ENCODE measurements at places on chromosomes 7 and 10.

- no peak for DNase-seq
These were observed 29.0 kb downstream of the CUL1 start for GRCh38 chr7:148727501-148728278.

GRCh38 chr10:86962981-86963310 lies 4.5 kb downstream of the SNCG start:
- DNase-seq, result no peak

- DNase-seq, result no peak
These were observed 4.9 kb downstream of the BUD23 start for GRCh38 chr7:73688288-73688687.

DNA sequence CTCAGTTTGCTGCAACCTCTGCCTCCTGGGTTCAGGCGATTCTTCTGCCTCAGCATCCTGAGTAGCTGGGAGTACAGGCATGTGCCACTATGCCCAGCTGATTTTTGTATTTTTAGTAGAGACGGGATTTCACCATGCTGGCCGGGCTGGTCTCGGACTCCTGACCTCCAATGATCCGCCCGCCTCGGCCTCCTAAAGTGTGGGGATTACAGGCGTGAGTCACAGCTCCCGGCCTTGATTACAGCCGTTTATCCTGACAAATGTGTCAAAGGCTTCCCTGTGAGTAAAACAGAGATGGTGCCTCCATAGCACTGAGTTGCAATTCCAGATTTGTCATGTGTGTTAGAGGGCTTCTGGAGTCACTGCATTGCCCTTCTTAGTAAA lies 273.7 kb downstream of the CCDC3 start:
- DNase-seq, result no peak

DNA sequence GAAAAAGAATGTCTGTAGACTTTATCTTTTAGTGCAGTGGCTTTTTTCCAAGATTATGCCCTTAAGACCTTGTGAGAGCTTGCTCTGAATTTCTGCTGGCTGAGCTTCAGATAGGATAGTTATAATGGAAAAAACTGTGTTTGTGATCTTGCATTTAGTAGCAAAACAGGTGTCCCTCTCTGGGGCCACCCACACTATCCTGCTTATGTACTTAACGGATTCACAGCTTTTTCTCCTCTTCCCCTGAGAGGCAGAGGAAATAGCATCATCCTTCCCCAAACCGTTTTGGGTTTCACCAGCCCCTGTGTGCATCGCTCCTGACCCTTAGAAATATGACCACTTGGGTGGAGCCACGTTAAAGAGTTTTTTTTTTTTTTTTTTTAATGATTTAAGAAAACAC lies 101.2 kb downstream of the RAB18 start:
- DNase-seq, result no peak

DNA sequence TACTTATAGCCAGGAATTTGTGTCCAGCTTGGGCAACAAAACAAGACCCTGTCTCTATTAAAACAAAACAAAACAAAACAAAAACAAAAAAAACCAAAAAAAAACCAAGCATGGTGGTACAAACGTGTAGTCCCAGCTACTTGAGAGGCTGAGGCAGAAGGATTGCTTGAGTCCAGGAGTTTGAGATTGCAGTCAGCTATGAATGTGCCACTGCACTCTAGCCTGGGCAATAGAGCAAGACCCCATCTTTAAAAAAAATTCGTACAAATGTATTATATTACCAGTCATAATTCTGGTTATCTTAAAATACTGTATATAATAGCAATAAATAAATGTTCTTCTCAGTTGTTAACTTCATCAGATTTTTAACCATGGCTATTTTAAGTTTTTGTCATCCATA lies 2.3 kb upstream of the BBS9 start:
- DNase-seq, result no peak

DNA sequence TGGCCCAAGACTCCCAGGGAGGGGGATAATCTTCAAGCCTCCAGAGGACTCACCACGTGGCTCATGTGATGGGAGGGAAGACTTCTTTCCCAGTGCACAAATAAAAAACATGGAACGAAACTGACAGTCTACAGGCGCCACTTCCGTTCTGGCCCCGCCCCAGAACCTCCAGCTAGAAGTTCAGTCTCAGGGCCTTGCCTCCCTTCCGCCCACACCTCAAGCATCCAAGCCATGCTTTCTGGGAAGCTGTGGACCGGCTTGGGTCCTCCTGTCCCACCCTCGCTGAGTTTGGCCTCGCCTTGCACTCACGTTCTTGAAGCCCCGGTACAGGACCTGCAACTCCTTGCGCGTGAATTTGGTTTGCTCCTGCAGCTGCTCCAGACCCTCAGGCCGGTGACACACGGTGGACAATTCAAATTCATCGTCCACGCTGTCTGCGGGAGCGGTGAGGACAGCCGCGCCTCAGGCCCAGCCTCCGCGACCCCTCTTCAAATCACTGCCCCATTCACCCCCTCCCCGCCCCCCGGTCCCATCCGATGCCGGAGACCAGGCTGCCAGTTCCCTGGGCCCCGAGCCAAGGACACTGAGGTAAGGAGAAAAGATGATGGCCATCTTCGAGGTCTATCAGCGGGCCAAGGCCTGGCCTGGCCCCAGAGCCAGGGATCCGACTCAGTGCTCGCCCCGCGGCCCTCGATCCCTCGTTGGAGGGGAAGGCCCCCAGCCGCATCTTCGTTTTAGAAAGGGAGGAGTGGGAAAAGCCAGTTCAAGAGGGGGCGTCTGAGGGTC lies 10.7 kb upstream of the OGA start:
- DNase-seq, result no peak

- no peak for DNase-seq
These were observed 53.8 kb downstream of the CAMK1D start for GRCh38 chr10:12403119-12403518.

- DNase-seq, result no peak
These were observed 16.7 kb downstream of the SEMA3A start for GRCh38 chr7:84177758-84178412.

GRCh38 chr7:36527549-36527913 lies 137.9 kb downstream of the ANLN start:
- DNase-seq, result no peak

- no peak for DNase-seq
These were observed 108.3 kb downstream of the GALNT11 start for GRCh38 chr7:152133804-152134203.
